Gastrocnemius medialis (tissue), 4 donors: ENCODE measurements at places on chromosomes 2 and 18. TPM values are rescaled to one million over a fixed set of nuclear protein-coding genes. Genes with fewer than 3 reads are reported as not detected.
A peak's percentile ranks its signal among the peaks of the same experiment; 100 is the strongest.

DNA sequence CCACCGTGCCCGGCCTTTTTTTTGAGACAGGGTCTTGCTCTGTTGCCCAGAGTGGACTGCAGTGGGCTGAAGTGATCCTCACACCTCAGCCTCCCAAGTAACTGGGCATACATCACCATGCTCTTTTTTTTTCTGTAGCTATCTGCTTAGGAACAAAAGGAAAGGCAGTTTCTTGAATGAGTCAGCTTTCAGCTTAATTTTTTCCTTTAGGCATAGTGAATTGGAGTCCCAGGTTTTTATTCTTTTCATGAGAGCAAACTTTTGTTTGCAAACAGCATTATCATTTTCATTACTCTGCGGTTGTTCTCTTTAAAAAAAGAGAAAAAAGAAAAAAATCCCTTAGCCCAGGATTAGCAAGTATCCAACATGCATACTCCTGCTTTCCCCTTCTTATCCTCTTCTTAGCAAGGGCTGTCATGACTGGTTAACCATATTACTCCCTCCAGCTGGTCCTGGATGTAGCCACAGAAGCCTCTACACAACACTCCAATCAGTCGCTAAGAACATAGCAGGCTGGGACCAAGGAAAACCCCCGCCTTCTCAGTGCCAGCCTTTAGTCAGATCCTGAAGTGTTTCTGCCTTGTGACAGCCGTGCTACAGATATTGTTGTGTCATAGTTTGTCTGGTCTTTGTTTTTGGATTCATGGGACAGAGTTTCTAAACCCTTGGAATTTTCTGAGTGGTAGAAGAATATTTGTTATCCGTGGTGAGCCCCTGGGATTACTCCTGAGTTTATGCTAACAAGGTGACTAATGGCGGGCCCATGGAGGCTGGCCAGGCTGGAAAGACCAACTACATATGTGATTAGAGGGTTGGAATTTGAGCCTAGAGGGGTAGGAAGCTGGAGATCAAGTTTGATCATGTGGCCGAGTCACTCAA, 23.3 kb upstream of the ST3GAL5 start:
- peak; percentile 41 for DNase-seq
- peak overlapping the region; percentile 47 for H3K27ac ChIP-seq
- peaks cover 5% of the 10 kb centered on the region for H3K4me1 ChIP-seq
- no peaks in the 10 kb centered on the region for H3K36me3 ChIP-seq
- H3K4me3 ChIP-seq = no peak overlapping the region

Gene CFC1
- total RNA-seq = not detected

- H3K4me1 ChIP-seq = no peaks in the 10 kb centered on the region
- H3K27ac ChIP-seq = no peak overlapping the region
- DNase-seq = no peak
- H3K36me3 ChIP-seq = no peaks in the 10 kb centered on the region
These were observed 117.5 kb upstream of the CRIM1 start for GRCh38 chr2:36238106-36238505.

Gene ZBTB7C
- 1.4 TPM for total RNA-seq

GRCh38 chr18:63157293-63158011, 162.1 kb downstream of the BCL2 start:
- no peak overlapping the region for H3K4me3 ChIP-seq
- peaks cover 52% of the 10 kb centered on the region for H3K4me1 ChIP-seq
- H3K27ac ChIP-seq = peak overlapping the region; percentile 60
- no peaks in the 10 kb centered on the region for H3K36me3 ChIP-seq
- peak; percentile 60 for DNase-seq

DNA sequence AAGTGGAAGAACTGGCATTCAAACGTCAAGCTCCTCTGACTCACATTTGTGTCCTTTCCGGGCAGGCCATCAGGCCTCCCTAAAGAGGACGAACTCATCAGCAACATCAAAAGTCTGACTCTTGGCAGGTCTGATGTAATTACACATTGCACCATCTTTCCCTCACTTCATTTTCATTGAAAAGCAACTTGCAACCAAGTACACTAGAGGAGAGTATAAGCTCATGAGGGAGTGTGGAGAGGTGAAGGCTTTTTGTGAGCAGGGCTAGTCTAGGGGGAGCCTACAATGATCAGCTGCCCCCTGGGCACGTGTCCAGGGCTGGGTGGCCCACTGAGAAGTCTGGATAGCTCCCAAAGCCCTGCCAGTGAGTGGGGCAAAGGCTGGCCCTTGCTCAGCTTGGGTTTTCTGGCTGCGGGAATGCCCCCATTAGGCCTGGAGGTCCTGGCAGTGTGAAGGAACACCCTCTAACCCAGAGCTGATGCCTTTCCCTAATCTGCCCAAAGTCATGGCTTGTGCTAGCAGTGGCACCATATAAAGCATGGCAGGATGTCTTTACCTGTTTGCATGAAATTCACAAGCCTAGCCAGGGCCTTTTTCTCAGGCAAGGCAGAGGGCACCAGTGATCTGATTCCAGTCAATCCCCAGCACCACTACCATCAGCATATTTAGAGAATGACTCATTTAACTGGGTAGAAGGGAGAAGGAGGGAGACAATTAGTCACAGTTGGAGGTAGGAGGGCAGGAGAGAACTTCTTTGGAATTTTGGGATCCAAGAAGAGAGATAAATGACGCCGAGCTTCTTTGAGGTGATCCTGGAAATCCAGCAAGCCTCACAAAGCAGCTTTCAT, 8.5 kb upstream of the DAW1 start:
- no peaks in the 10 kb centered on the region for H3K36me3 ChIP-seq
- DNase-seq = no peak
- no peaks in the 10 kb centered on the region for H3K4me1 ChIP-seq
- H3K27ac ChIP-seq = no peak overlapping the region
- no peak overlapping the region for H3K4me3 ChIP-seq

GRCh38 chr2:119240311-119241204, 16.9 kb downstream of the STEAP3 start:
- peak; percentile 99 for DNase-seq
- H3K27ac ChIP-seq = peak overlapping the region; percentile 95
- H3K36me3 ChIP-seq = peaks cover 3% of the 10 kb centered on the region
- H3K4me3 ChIP-seq = no peak overlapping the region
- no peaks in the 10 kb centered on the region for H3K27me3 ChIP-seq
- peaks cover 68% of the 10 kb centered on the region for H3K4me1 ChIP-seq

Gene DCC
- total RNA-seq = not detected

DNA sequence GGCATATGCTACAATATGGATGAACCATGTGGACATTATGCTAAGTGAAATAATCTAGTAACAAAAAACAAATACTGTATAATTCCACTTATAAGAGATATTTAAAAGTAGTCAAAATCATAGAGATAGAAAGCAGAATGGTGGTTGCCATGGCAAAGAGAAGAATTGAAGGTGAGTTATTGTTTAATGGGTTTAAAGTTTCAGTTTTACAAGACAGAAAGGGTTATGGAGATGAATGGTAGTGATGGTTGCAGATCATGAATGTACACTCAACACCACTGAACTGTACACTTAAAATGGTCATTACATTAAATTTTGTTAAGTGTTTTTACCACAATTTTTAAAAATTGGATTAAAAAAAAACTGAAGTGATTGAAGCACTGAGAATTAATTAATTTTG, 298.2 kb upstream of the ZC3H15 start:
- no peak overlapping the region for H3K4me3 ChIP-seq
- H3K4me1 ChIP-seq = no peaks in the 10 kb centered on the region
- DNase-seq = no peak
- no peaks in the 10 kb centered on the region for H3K36me3 ChIP-seq

Gene RAB11FIP5
- total RNA-seq = 32.6 TPM

Gene C2orf76
- not detected for total RNA-seq

DNA sequence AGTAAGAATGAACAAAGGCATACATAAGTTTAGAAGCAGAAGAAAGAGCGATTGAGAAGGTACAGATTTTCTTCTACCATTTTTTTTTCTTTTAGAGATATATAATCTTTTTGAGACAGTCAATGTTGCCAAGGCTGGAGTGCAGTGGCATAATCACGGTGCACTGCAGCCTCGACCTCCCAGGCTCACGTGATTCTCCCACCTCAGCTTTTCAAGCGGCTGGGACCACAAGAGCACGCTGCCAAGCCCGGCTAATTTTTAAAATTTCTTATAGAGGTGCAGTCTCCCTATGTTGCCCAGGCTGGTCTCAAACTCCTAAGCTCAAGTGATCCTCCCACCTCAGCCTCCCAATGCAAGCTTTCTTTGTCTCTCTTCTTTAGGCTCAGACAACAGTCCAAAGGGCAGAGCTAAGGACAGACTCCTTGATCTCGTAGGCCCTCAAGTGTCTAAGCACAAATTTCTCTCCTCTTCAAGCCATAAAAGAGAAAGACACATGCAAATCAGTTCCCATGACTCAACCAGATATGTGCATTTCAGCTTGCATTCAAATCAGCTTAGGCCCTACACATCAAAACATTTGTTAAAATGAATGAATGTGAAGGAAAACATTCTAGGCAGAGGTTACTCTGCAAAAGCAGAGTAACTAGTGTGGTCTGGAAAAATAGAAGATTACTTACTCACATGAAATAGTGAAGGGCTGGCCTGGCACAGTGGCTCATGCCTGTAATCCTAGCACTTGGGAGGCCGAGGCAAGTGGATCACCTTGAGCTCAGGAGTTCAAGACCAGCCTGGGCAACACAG, 18.0 kb downstream of the ITSN2 start:
- DNase-seq = no peak
- no peaks in the 10 kb centered on the region for H3K27me3 ChIP-seq
- no peak overlapping the region for H3K27ac ChIP-seq
- H3K4me1 ChIP-seq = peaks cover 28% of the 10 kb centered on the region
- H3K4me3 ChIP-seq = no peak overlapping the region
- H3K36me3 ChIP-seq = no peaks in the 10 kb centered on the region

DNA sequence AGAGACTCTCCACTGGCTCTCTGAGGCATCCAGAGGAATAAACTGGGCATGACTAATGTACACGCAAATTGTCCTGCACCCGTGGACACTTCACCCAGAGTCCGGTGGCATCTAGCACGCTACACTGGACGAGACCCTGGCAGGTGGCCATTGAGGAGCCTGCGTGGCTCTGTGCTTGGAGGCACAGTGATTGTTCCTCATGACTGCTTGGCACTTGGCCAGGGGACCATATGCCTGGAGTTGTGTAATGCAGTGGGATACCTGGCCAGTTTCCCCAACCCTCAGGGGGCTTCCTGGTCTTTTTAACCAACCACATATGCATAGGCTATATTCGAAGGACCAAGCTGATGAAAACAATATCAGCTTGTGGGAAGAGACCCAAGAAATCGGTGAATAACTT, 66.6 kb downstream of the MTCL1 start:
- no peaks in the 10 kb centered on the region for H3K36me3 ChIP-seq
- H3K4me1 ChIP-seq = no peaks in the 10 kb centered on the region
- H3K27ac ChIP-seq = no peak overlapping the region
- peak; percentile 23 for DNase-seq
- H3K4me3 ChIP-seq = no peak overlapping the region

Gene C2orf15
- total RNA-seq = not detected

Gene CYS1
- not detected for total RNA-seq

GRCh38 chr18:74898965-74899364, 301.3 kb downstream of the ZNF407 start:
- H3K27me3 ChIP-seq = no peaks in the 10 kb centered on the region
- no peak overlapping the region for H3K27ac ChIP-seq

- peak overlapping the region; percentile 79 for H3K27ac ChIP-seq
- DNase-seq = peak; percentile 75
- H3K27me3 ChIP-seq = no peaks in the 10 kb centered on the region
- H3K36me3 ChIP-seq = no peaks in the 10 kb centered on the region
- H3K4me1 ChIP-seq = peaks cover 11% of the 10 kb centered on the region
These were observed 103.4 kb downstream of the SEPTIN10 start for GRCh38 chr2:109510136-109511028.

DNA sequence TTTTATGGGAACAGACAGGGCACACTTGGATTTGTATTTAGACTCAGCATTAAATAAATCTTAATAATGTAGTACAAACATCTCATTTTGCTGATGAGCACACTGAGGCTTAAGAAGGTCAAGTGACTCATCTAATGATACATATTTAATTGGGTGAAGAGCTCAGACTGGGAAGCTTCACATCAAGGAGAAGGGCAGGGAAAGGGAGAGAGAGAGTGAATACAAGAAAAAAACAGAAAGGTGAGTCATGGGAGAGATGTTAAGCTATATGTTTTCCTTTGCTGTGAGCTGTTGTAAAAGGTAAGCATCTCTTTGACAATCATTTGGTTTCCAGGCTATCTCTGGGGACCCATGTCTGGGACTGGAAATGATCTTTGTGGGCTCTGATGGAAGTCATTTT, 277.8 kb downstream of the SETBP1 start:
- no peak for DNase-seq
- H3K4me1 ChIP-seq = peaks cover 43% of the 10 kb centered on the region
- no peak overlapping the region for H3K27ac ChIP-seq
- H3K27me3 ChIP-seq = no peaks in the 10 kb centered on the region

DNA sequence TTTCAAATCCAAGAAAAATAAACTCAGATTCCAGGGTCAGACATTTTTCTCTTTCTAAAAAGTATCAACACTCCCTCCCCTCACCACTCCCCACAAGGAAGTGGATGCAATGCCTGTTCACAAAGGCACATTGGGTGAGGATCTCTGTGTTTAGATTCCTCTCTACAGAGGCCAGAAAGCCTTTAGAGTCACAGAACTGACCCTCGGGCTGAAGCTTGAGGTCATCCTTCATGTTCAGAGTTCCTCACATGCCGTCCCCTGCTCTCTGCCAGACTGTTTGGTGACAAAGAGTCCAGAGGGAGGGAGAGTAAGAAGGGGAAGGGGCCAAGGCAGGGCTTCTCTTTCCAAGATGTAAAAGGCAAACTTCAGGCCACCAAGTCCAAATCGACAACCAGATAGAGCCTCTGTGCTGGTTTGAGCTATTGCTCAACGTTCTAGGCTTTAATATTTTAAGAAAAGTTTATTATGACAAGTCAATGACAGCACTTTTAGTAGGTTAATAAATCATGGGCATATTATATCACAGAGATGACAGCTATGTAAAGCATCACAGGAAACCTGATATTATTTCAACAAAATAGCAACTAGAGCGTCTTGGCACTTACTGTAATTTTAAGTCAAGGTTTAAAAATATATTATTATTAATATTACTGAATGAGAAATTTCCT, 269.4 kb downstream of the ETAA1 start:
- H3K4me1 ChIP-seq = peaks cover 52% of the 10 kb centered on the region
- no peaks in the 10 kb centered on the region for H3K36me3 ChIP-seq
- no peak overlapping the region for H3K4me3 ChIP-seq
- H3K27ac ChIP-seq = peak overlapping the region; percentile 70
